ENCODE measurements at places on chromosomes 4 and X.

- peak; percentile 71 for DNase-seq
Measured at GRCh38 chrX:11446336-11446735, 153.1 kb downstream of the AMELX start.

DNA sequence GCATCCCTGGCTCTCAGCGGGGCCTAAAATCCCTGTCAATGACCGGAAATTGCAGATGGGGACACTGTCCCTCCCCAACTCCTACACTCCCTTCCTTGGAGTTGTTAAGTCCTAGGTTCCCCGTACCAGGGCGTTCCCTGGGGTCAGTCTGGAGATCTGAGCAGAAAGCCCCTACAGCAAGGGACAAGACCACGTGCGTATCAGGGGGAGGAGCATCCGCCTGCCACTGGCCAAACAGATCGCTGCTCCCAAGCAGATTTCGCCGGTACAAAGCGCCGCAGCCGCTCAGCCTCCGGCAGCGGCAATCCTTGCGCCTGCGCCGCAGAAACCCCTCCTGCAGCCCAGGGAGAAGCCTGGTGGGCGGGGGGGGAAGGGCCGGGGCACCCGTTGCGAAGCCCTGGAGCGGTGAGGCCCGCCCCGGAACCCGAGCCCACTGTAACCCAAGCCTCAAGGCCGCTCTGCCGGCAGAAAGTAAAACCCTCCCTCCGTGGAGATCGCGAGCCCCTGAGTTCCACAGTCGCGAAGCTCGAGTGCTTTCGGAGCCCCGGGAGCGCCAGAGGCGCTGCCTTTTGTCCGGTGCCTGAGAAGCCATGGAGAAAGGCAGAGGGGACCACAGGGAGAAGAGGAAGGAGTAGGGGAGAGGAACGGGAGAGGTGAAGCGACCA, 2.7 kb downstream of the CRMP1 start:
- DNase-seq: peak; percentile 14

DNA sequence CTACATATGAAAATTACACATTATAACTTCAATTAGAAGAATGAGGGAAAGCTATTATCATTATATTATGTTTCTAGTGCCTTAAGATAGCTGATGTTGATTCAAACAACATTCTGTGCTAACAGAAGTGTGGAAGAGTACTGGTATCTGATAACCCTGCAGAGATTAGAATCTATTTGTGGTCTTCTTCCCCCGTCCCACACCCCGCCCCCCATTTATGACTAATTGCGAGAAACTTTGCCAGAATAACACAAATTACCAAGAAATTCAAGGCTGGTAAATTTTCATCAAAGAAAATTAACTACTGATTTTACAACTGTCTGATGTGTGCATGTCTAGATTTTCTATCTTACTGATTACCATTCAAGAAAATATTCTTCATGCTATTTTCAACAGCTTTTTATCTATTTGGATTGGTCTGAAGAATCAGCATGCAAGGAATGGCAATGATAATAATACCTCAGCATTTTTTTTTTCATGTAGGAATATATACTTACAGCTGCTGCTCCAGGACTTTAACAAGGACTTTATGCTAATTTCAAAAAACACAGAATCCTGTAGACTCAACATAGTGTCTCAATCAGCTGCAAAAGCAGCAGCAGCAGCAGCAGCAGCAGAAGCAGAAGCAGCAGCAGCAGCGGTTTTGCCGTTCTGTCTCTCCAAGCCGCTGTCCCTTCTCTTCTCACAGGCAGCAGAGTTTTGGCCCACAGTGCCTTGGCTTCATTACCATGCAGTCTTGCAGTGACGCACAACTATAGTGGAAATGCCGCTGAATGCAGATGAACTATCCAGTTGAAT, 126.7 kb downstream of the FRYL start:
- peak; percentile 56 for DNase-seq

- no peak for DNase-seq
Measured at GRCh38 chr4:189767941-189768340, 172.7 kb upstream of the FRG1 start.

GRCh38 chr4:555566-556275, 20.4 kb downstream of the TMEM271 start:
- DNase-seq: no peak

DNA sequence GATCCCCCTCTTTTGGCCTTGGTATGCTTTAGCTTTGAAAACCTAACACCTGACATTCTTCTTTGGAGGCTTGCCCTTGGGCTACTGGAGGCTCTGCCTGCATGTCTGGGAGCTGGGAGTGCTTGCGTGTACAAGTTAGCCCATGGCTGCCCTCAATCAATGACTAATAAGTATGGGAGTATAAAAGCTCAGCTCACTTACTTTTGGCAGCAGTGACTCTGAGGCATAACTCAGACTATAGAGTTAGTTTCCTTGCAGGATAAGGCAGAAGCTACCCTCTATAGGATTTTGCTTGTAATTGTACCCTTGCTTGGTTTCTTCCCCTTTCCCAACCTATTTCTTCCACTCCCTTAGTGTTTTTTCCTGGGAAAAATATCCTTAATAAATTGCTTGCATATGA, 247.9 kb downstream of the PPP1R2C start:
- peak; percentile 87 for DNase-seq

DNA sequence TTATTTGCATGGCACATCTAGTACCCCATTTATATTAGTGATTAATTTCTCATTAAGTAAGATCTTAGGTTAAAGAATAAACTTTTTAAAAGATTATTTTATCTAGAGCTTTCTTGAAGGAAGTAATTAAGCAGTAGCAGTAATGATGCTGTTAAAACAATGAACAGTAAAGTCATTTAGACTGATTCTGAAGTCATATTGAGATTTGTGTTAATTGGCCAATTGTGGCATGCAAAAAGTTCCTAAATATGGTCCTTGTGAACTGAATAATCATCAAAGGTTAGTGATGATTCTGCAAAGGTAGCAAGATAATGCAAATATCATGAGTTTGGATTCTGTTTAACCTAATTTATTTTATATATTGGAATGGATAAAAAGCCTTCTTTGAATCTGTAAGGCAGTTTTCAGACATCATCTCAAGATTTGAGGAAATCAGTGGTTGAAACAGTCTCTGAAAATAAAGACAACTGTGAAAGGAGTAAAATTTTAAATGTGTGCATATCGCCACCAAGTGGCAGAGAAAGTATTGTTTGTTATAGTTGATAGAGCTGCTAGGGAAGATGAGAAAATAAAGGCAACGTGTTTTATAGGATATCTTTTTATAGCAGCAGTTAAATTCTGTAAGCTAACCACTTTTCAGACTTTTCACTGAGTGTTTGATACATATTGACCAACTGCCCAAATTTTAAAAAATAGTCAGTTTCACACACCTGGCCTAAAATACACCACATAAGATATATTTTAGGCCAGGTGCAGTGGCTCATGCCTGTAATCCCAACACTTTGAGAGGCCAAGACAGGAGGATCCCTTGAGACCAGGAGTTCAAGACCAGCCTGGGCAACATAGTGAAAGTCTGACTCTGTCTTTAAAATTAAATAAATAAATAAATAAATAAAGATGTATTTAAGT, 79.6 kb downstream of the CCKAR start:
- DNase-seq: peak; percentile 60

DNA sequence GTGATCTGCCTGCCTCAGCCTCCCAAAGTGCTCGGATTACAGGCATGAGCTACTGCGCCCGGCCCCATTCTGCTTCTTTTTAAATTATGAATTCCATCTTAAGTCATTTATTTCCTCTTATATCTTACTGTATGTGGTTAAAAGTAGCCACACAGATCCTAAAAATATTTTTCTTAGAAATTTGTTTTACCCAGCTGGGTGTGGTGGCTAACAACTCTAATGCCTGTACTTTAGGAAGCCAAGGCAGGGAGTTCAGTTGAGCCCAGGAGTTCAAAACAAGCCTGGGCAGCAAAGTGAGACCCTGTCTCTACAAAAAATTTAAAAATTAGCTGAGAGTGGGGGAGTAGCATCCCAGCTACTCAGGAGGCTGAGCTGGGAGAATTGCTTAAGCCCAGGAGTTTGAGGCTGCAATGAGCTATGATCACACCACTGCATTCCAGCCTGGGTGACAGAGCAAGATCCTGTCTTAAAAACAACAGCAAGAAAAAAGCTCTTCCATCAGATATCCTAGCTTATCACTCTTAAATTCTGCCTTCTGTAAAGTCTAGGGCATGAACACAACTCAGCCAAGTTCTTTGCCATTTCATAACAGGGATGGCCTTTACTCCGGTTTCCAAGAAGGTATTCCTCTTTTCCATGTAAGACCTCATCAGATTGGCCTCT, 15.1 kb upstream of the AFF1 start:
- DNase-seq: no peak

DNA sequence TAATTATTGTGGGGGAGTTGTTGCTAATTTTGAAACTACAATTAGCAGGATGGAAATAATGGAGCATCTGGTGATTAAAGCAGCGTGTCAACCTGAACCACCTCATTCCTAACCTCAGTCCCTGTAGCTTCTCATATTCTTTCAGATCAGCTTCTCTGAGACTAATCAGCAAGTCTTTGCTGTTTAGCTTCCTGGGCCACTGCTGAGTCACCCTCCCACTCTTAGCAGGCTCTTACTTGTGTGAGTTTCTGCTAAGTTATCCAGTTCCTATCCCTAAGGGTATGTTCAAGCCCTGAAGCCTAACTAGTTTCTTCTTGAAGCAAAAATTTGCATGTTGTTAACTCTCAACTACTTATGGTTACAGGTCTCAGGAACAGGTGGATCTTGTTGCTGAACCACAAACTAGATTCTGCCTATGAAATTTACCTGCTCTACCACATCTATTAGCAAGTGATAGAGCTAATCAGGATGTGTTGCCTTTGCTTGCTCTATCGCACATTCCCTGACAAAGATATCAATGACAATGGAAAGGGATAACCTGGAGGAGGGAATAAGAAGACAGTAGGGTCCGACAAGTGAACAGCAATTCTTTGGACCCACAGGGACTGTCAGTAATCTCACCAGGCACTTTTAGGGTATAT, 134.2 kb downstream of the EIF4E start:
- DNase-seq: peak; percentile 10

GRCh38 chrX:9456250-9457074, 8.4 kb upstream of the TBL1X start:
- no peak for DNase-seq

DNA sequence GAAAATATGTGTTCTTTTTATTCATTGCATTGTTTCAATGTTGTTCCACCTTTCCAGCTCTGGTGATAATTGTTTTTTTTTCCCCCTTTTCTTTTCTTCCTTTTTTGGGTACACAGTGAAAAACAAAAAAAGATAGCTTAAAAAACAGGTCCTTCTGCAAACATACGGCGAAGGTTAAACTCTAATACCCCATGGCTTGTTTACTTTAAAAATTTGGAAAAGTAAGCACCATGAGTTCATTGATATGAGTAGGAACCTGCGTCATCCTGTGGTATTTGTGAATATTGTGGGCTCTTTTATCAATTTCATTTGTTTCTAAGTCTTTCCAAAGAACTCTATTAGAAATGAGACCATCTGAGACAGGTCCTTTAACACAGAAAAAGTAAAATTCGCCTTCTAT, 123.5 kb downstream of the CHRNA9 start:
- no peak for DNase-seq

DNA sequence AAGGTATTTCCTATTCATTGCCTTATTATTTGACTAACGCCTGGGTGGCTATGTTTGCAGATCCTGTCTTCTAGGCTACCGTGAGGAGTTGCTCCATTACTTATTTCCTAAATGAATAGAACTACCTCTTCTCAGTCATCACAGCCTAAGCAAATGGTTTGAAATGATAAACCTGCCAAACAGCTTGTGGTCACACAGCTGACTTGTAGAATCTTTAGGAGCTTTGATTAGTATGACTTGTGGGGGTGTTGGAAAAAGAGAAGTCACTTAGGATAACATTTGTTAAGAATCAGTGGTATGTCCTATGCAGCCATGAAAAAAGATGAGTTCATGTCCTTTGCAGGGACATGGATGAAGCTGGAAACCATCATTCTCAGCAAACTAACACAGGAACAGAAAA, 169.3 kb downstream of the PPARGC1A start:
- DNase-seq: peak; percentile 67

GRCh38 chr4:4443821-4444220, 56.9 kb downstream of the NSG1 start:
- DNase-seq: peak; percentile 82

- DNase-seq: no peak
Measured at GRCh38 chr4:1026115-1026514, 14.7 kb downstream of the FGFRL1 start.

DNA sequence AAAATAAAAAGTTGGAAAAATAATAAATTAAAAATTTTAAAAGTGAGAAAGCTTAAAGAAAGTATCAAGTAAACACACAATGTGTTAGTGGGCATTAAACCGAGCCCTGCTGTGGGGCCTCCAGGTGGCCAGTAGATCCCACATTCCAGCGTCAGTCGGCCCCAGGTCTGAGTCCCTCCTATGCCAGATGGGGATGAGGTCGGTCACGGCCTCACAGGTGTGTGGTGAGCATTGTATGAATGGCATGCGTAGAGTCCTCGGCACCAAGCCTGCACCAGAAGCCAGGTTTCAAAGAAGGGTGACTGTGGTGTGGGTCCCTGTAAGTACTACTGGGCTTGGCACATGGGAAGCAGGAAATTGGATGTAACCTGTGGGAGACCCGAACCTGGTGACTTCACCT, 75.6 kb upstream of the MSX1 start:
- DNase-seq: no peak

- no peak for DNase-seq
Measured at GRCh38 chr4:100782356-100782755, 264.5 kb upstream of the EMCN start.

GRCh38 chr4:41065434-41066006, 148.8 kb downstream of the APBB2 start:
- no peak for DNase-seq

DNA sequence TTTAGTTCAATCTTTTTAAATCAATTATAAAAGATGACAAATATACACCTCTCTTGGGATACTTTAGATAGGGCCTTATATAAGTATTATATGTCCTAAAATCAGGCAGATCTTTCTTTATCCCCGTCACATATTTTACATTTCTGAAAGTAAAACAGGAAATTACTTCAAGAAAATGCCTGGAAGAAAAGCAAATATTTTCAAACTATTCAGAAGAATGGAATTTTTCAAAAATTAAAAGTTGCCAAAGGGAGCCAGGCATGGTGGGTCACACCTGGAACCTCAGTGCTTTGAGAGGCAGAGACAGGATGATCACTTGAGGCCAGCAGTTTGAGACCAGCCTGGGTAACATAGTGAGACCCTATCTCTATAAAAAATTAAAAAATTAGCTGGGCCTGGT, 34.4 kb downstream of the MGARP start:
- DNase-seq: peak; percentile 78

DNA sequence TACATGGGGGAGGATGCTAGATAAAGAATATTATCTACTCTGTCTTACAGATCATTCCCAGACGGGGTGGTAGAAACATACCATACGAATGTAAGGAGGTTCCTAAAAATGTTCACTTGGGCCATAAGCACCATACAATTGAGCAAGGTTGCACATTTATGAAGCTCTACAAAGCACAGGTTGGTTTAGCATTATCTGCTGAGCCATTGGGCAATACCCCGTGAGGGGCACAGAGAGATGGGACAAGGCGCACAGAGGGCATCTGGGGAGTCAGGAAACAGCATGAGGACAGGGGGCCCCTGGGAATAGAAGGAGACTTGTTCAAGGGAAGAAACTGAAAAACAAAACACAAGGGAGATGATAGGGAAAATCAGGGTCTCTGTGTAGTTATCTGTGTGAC, 305.3 kb downstream of the TRIML1 start:
- DNase-seq: no peak

Data from fibroblast of skin of right biceps (primary cell).